NCI-H1417 treated with DMSO at 0.1 percent for 48 hours (cell line): ENCODE measurements at places on chromosomes 11 and 22.

- DNase-seq: no peak
Measured at GRCh38 chr11:96465512-96465911, 75.7 kb downstream of the JRKL start.

- DNase-seq: no peak
Measured at GRCh38 chr11:17696741-17697140, 22.6 kb upstream of the MYOD1 start.

GRCh38 chr11:66230156-66230555, 38.3 kb upstream of the RAB1B start:
- DNase-seq: no peak

GRCh38 chr22:19664406-19664805, 49.9 kb upstream of the SEPTIN5 start:
- DNase-seq: no peak

DNA sequence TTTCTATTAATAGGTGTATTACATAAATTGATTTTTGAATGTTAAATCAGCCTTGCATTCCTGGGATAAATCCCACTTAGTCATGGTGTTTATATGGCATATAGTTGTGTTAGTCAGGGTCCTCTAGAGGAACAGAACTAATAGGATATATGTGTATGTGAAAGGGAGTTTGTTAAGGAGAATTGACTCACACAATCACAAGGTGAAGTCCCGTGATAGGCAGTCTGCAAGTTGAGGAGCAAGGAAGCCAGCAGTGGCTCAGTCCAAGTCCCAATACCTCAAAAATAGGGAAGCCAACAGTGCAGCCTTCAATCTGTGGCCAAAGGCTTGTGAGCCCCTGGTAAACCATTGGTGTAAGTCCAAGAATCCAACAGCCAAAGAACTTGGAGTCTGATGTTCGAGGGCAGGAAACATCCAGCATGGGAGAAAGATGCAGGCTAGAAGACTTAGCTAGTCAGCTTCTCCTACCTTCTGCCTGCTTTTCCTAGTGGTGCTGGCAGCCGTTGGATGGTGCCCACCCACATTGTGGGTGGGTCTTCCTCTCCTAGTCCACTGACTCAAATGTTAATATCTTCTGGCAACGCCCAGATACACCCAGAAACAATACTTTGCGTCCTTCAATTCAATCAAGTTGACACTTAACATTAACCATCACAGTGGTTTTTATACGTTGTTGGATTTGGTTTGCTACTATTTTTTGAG, 12.9 kb downstream of the SFI1 start:
- no peak for DNase-seq

GRCh38 chr11:73830261-73830660, 42.6 kb downstream of the MRPL48 start:
- DNase-seq: no peak

- DNase-seq: no peak
Measured at GRCh38 chr11:74282421-74282820, 29.0 kb downstream of the P4HA3 start.

GRCh38 chr11:35914816-35915215, 29.0 kb upstream of the LDLRAD3 start:
- no peak for DNase-seq

DNA sequence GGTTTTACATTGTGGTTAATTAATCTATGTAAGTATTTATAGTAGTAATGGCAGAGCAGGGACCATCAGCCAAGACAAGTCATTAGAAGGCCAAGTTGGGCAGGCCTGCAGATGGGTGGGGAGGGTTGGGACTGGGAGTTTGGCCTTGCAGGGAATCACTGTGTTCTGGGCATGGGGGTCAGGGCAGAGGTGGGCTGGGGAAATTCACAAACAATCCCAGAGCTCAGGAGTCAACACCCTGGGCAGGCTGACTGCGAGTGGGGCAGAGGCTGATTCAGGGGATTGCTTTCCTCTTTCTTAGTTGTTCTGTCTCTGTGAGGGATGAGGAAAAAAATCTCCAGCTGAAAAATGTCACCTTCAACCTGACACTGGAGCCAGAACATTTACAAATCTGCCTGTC, 322.5 kb downstream of the NTM start:
- no peak for DNase-seq

DNA sequence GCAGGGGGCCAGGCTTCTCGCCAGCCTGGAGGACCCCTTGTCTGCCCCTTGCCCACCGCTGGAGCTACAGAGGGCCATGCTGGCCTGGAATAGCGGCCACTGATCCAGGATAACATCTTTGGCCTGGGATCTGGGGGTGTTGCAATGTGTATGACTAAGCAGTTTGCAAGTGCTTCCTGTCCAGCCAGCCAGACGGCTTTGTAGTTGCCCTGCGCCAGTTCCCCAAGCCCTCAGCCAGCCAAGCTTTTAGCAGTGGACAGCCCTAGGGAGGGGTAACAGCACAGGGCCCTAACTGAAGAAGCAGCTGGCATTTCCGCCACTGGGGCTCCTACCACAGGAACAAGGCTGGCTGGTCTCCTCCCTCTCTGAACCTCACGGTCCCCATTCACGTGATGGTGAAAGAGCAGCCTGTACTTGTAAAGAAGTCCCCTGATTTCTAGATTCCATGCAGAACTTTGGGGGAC, 32.1 kb downstream of the UQCR10 start:
- no peak for DNase-seq

DNA sequence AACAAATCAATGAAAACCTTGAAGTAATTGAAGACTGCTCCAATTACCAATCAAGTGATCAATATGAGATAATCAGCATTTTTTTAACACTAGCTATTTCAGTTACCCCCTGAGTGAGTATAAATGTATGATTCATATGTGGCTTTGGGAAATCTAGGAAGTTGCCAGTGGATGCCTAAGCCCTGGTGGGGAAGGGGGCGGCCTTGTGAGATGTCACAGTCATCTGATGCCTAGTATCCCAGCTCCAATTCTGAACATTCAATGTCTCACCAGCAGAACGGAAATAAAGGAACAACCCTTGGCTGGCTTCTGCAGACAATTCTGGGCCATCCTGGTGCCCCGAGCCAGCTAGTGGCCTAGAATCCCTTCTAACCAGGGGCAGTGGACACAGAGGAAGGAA, 58.5 kb upstream of the TIMP3 start:
- DNase-seq: no peak

DNA sequence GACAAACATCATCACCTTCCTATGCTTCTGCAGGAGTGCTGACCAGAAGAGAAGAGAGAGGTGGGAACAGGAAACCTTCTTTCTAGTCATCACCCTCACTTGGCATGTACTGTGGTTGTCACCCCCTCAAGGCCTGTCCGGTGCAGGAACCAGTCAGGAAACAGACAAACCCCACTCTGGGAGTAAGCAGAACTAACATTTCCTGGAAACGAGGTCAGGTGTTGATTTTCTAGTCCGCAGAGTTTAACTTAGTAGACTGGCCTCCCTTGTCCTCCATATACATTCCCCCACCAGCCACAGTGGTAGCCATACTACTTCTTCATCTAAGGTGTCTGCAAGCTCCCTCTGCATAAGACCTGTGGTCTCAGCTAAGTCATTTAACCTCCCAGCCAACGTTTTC, 80.7 kb upstream of the NCAM1 start:
- DNase-seq: no peak

DNA sequence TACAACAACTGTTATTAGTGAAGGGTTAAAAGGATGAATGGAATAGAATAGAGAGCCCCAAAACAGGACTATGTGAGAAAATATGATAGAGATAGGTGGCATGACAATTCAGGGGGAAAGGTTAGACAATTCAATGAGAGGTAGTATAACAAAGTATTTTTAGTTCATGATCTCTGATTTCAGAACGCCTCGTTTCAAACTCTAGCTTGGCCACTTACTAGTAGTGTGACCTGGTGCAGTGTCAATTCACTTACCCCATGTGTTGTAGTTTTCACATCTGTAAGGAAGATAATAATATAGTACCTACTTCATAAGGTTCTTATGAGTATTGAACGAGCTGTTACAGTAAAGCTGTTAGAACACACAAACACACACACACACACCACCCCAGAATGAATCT, 308.0 kb downstream of the SWAP70 start:
- no peak for DNase-seq

DNA sequence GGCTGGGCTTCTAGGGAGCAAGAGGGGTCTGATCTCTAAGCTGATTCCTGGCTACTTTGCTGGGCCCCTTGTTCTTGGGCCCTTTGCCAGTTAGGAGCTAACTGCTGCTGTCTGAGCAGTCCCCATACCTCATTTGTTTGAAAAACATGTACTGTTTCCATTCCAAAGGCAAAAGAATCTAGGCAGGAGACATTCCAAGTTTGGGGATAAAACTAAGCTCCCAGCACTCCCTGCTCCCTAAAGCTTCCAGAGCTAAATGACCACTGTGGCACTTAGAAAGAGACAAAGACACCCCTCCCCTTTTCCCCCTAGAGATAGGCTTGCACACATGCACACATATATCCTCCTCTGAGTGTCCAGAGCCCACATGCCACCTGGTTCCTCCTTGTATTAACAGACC, 22.7 kb upstream of the RRM1 start:
- DNase-seq: no peak

DNA sequence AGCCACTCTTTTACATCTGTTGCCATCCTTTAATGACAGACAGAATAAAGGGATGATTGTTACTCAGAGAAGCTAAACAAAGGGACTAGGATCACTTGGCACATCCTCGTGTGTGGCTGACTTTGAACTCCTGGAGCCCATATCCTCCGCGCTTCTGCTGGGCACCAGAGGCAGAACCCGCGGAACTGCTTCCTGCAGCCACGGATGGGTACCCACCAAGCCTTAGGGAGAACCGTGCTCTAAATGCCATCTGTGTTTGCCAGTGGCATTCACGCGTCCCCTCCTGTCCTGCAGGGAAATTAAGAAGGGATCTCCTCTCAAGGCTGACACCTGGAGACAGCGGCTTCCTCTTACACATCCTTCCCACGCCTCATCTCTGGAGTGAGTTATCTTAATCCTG, 294.4 kb downstream of the NTM start:
- DNase-seq: no peak

GRCh38 chr11:36354221-36355003, 58.3 kb downstream of the PRR5L start:
- DNase-seq: no peak

- no peak for DNase-seq
Measured at GRCh38 chr11:15222777-15223176, 108.1 kb downstream of the INSC start.

DNA sequence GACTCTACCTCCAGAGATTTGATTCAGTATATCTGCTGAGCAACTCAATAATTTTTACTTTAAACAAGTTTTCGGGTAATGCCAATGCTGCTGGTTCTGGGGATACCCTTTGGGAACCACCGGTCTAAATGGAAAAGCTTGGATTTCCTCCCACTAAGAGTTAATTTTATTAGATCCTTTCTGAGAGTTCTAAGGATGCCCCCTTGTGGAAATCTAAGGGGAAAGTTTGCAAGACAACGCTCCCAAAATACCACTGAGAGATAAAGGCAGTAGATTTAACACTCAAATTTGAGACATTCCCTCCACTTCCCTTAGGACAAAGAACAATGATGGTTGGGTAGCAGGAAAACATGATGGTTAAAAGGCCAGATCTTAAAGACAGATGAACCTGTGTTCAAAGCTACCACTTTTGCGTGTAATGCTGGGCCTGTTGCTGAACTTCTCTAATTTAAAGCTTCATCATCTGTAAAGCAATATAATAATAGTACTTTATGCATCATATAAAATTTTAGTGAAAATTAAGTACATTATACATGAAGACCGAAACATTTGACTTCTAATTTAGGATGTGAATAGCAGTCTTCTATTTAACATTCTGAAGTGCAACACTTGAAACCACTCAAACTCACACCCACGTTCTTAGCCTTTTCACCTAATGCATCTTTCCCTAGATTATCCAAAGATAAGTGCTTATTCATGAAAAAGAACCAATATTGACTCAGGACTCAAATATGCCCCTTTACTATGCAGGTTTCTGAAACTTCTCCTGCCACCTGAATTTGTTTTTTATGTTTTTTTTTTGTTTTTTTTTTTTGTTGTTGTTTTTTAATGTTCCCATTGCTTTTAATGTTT, 110.1 kb upstream of the LUZP2 start:
- DNase-seq: no peak

DNA sequence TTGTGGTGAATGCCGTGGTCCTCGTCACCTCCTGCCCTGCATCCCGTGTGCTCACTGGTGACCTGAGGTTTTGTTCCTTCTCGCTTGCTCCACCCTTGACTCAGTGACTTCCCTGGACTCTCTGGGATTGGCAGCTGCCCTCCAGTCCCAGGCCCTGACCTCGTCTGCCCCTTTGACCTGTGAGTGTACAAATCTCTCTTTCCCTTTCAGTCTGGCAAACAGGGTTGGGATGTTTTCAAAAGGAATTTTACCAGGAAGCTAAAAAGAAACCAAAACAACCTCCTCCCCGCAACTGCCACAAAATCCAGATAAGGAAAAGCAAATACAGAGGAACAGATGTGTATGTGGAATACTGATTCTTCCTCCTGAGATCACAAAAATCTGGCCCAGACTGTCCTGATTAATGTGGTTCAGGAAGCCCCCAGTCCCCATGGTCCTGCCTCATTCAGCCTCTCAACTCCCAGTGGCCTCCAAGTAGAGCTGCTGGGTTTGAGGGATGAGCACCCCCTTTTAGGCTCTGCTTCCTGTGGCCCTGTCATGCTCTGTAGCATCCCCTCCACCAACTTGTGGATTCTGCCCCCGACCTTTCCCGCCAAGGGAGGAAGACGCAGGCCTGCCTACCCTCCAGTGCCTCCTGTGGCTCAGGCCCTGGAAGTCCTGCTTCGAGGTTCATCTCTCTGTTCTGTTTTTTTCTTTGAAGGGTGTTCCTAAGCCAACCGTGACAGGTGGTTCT, 15.2 kb downstream of the ROBO4 start:
- no peak for DNase-seq

DNA sequence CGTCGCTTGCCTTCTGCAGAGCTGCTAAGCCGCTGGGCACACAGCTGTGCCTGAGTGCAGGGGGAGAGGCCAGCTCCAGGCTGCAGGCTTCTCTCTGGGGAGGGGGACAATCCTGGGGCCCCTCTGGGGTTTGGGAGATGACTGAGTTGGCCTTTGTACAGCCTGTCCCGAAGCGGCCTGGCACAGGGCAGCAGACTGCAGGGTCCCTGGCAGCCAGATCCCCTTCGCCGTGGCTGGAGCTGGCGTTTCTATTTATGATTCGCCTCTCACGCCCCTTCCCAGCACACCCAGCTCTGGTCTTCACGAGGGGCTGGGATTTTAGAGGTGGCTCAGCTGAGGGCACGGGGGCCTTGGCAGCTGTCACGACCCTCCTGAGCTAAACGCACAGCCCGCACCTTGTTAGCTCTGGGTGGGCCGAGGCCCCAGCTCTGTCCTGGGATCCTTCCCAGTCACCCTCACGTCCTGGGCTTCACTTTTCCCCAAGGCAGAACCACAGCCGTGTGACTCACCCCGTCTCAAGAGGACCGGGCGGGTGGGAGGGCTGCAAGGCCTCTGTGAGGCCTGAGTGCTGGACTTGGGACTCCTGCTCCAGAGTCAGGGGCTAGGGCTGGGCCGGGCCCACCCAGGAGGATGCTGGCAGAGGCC, 18.4 kb downstream of the OSBPL5 start:
- no peak for DNase-seq

- DNase-seq: no peak
Measured at GRCh38 chr11:115672999-115673411, 168.8 kb upstream of the CADM1 start.

- no peak for DNase-seq
Measured at GRCh38 chr11:19323502-19323901, 82.8 kb upstream of the E2F8 start.
